Anterior cingulate cortex (tissue), 58 donors: ENCODE measurements at places on chromosomes 7 and 10.

DNA sequence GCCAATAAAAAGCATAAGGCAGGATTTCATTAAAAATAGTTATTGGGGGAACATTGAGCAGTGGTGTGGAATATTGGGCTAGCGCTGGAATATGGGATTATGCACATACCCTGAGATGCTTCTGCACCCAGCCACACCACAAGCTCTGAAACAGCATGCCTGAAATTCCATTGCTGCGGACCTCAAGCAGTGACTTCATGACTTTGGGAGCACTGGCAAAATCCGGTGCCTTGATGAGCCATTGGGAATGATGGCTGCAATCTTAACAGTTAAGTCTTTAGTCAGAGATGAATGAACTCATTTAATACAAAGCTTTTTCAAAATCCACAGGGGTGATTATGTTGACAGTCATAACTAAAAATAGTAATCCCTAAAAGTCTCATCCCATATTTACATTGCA is 274.7 kb upstream of the MTPN start:
- DNase-seq: no peak

GRCh38 chr10:88216976-88217375 is 353.6 kb downstream of the PTEN start:
- DNase-seq: no peak

DNA sequence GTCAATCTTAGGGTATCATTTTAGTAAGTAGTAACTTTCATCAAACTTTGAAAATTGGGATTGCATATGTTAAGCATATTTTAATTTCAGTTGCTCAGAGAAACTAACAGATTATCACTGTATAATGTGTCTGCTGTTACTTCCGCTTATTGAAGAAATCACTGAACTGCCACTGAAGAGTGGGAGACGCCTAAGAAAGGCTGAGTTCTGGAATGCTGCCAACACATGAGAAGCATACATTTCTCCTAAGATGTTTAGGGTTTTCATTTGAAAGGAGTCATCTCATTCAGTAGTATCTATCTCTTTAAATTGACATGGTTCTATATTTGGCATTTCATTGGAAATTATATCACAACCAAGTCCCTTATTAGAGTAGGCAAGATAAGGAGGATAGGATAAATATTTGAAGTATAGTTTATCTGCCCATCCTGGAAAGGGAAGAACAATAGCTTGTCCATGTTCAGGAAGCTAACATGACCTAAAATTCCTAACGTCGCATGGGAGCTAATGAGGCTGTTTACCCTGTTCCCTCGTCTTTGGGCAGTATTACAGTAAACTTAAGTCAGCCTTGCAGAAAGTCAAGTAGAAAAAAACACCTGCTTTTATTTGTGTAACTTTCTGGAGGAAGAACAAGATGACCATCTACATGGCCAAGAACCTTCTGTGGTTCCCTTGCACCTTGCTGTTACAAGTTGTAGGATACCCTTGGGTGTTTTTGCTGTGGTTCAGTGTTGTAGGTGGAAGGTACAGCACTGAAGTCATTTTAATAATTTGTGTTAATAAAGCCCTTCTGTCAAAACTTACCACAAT is 67.3 kb downstream of the NHLRC2 start:
- DNase-seq: no peak

- no peak for DNase-seq
Measured at GRCh38 chr10:100872034-100872791, 40.5 kb upstream of the SLF2 start.

GRCh38 chr10:68636335-68636734 is 76.2 kb downstream of the TET1 start:
- no peak for DNase-seq

- no peak for DNase-seq
Measured at GRCh38 chr10:35607475-35608327, 2.6 kb downstream of the GJD4 start.

DNA sequence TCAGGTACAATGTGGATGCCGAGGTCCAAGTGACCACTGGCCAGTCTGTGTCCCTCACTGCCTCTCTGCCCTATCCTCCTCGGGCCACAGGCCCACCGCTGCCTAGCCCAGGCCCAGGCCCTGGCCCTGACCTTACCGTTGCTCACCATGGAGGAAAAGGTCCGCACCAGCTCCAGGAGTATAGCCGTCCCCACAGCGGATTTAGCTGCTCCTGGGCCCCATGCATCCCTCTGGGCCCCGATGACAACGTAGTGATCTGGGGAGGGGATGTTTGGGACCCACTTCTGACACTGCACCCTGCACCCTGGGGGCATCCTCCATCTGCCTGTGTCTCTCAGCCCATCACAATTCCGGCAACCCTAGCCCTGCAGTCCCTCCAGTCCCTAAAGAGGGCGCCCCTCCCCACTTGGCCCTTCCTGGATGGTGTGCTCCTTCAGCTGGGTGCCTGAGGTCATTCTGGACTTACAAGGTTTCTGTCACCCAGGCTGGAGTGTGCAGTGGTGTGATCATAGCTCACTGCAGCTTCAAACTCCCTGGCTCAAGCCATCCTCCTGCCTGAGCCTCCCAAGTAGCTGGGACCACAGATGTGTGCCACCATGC is 12.1 kb downstream of the TFR2 start:
- no peak for DNase-seq

DNA sequence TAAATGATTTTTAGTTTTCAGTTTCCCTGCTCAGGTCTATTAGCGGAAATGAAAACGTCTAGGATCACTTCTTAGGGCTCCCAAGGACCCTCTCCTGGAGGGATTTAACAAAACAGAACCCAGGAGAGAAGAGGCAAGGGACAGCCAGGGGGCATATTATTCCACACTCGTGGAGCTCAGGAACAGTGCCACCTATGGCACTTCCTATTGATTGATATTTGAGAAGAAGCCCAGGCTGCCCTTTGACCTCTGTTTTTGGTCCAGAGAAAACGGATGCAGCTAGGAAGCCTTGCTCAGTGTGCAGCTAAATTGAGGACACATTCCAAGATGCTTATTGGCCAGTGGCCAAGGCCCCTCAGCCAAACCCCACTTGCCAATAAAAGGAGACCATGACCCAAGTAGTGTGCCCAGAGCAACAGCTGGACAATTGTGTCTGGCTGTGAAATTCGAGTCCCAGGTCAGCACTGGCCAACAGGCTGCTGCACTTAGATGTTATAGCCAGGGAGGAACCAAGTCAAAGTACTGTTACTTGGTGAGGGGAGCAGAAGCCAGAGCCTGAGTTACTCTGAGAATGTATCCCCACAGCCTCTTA is 24.0 kb upstream of the GPNMB start:
- DNase-seq: no peak

- no peak for DNase-seq
Measured at GRCh38 chr10:25890995-25891394, 43.0 kb upstream of the MYO3A start.
